ENCODE measurements at places on chromosomes 11 and 22. TPM values are rescaled to one million over a fixed set of nuclear protein-coding genes. Genes with fewer than 3 reads are reported as not detected.
A peak's percentile ranks its signal among the peaks of the same experiment; 100 is the strongest.

DNA sequence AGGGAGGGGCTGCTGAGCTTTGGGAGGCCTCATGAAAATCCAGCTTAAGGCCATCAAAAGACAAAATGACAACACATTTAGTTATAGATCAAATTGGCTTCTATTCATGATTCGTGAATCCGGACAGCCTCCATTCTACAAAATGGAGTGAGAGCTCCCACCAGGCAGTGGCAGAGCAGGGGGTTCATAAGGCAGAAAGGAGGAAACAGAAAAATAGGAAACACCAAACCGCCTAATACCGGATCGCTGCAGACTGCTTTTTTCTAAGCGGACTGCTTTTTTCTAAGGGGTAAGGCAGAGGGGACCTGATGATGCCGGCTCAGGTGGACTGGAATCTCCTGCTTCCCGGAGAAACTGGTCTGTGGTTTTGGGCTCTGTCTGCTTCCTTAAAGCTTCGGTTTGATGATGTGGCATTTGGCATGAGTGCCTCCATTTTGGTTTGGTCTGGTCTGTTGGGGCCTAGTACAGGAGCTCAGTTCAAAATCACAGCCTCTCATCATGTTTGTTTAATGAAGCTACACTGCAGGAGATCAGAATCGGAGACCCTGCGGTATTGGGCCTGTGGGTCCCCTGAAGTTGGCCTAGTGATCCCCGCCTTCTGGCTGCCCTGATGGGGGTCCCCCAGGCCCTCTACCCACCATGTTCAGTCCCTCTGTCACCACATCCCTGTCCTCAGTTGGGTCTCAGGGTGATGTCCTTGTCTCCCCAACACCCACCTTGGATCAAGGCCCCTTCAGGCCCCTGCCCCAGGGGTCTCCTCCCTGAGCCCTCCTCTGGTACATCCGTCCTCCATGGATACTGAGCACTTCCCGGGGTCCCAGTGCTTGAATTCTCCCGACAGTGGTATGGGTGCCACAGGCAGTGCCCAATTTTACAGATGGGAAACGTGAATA, 1.2 kb downstream of the ALDH3B1 start:
- DNase-seq, result no peak

- DNase-seq, result peak; percentile 87
Measured at GRCh38 chr11:129861702-129862522, 33.5 kb downstream of the NFRKB start.

- no peak for DNase-seq
Measured at GRCh38 chr11:120595557-120595956, 84.0 kb downstream of the GRIK4 start.

POLA2 gene
- polyA plus RNA-seq, result 35.0 TPM

CBX7 gene
- 9.1 TPM for polyA plus RNA-seq

GRCh38 chr22:36659762-36660509, 43.6 kb downstream of the CACNG2 start:
- DNase-seq, result no peak

- no peak for DNase-seq
Measured at GRCh38 chr22:39194098-39194497, 41.6 kb upstream of the CBX7 start.

SAAL1 gene
- polyA plus RNA-seq, result 42.9 TPM

DNA sequence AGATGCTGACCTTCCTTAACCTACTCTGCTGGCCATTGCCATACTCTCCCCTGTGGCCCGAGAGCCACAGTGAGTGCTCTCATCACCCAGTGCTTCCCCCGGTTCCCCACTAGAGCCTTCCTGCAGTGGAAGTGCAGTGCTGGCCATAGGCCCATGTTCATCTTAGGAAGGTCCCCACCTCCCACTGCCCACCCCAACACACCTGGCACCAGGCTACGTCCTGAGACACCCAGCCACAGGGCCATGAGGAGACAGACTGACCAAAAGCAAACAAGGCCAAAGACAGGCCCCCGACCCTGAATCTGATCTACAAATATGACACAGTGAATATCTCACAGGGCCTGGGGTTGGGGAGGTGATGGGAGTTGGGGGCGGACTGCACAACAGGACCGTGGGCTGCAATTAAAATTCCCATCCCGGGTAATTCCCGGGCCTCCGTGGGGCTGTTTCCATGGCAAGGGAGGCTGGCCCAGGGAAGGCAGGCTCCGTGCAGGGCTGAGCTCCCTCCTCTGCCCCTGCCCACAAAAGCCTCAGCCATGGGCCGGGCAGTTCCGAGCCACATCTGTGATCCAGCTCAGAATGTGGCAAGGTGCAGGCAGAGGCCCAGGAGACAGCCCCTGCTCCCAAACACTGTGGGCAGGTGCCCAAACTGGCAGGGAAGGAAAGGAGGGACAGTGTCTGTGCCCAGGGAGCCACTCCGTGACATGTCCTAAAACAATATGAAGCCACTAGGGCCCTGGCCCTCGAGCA, 5.1 kb upstream of the CHST1 start:
- no peak for DNase-seq

DNA sequence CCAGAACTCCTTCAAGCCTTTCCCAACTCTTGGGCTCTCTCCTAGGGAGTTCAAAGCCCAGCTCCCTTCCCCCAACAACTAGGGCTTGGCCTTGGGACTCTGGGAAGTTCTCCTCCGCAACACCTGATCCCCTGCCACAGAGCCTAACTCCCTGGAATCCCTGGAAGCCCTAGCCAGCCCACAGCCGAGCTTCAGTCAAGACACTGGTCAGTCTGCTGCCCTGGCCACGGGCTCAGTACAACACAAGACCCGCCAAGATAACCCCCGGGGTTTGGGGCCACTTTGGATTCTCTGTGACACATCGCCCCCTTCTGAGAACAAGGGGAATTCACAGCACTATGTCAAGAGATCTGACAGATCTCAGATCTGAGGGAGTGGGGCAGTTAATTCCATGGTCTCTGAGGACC, 58.3 kb downstream of the SLC22A12 start:
- peak; percentile 55 for DNase-seq

DEFB131B gene
- polyA plus RNA-seq, result 1.4 TPM

DNA sequence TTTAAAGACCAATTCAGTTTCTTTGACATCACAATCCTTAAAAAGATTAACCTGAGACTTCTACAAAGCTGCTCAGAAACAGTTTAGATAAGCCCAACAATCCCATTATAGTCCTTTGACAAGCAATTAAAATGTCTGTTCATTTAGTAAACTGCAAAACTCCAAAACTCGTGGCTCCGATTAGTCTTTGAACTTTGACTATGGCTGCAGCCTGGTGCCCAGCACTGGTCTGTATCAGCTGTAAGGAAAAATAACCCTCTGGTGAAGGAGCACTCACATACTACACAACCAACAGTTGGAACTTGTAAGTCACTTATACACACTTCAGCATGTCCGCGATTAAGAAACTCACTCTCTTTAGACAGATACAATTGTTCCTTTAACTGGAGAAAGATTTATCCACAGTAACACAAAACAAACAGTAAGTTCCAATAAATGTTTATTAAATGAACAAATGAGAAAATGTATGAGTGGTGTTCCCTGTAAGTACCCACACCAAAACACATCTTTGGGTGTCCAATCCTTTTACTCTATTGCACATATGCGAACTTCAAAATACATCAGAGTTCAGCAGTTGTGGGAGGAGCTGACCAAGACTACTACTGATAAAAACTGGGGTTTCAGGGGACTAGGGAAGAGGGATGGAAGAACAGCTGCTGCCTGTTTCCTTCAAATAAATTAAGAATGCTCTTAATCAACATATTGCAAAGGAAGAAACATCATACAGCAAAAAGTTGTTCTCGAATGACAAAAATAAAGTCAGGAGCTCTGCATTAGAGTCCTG, 36.4 kb downstream of the PITPNB start:
- DNase-seq, result no peak

- DNase-seq, result no peak
Measured at GRCh38 chr11:720642-721246, 14.7 kb downstream of the EPS8L2 start.

GGT5 gene
- 18.3 TPM for polyA plus RNA-seq

SCUBE2 gene
- 6.8 TPM for polyA plus RNA-seq

GRCh38 chr11:47183031-47183856, 3.0 kb downstream of the PACSIN3 start:
- DNase-seq, result no peak

DNA sequence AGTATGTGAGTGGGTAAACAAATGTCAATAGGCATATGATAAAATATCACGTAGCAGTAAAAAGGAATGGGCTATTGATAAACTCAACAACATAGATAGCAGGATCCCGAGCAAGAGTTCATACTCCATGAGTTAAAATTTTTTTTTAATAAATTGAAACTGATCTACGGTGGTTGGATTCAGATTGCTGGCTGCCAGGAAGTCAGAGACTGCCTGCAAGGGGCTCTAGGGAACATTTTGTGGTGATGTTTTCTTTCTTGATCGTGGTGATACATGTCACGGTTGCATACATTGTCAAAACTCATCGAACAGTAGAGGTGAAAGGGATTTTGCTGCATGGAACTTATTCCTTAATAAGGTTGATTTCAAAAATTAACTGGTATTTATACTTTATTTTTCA, 62.6 kb upstream of the WNT7B start:
- DNase-seq, result no peak

- no peak for DNase-seq
Measured at GRCh38 chr11:128411150-128411549, 176.2 kb downstream of the ETS1 start.

DNA sequence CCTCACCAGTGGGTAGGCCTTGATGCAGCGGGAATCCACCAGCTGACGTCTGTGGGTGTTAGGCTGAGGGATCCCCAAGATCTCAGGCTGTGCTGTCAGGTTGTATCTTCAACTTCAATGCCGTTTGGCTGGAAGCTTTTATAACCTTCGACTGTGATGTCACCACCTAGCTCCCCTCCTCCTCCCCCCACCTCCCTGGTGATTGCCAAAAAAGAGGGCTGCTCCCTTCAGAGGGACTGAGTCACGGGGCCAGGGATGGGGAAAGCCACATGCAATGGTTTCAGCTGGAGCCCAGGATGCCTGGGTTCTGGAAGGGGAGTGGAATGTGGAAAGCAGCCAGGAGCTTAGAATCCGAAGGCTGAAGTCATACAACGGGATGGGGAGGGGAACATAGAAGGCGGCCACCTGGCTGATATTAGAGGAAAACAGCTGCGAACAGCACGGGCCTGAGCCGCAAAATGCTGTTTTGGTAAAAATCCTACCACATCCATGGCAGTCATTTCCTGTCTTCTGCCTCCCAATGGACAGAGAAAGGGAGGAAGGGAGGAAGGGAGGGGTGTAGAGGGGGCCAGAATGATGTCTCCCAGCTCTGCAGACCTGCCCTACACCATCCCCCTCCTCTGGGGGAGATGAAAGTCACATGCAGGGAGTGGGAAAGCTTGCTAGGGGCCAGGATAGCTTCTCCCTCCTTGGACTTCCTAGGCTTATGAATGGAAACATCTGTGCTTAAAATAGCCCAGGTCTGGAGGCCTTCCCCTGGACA, at the start of gene LRRN4CL:
TSS of gene LRRN4CL (minus strand) at position 110 of the 763 bp plus-strand sequence. CDS start 1,022 bp downstream, outside the sequence.
- DNase-seq, result no peak

Measured in left kidney (tissue), 8 donors.